NCI-H82 (cell line): ENCODE measurements at places on chromosomes 13 and 19.

DNA sequence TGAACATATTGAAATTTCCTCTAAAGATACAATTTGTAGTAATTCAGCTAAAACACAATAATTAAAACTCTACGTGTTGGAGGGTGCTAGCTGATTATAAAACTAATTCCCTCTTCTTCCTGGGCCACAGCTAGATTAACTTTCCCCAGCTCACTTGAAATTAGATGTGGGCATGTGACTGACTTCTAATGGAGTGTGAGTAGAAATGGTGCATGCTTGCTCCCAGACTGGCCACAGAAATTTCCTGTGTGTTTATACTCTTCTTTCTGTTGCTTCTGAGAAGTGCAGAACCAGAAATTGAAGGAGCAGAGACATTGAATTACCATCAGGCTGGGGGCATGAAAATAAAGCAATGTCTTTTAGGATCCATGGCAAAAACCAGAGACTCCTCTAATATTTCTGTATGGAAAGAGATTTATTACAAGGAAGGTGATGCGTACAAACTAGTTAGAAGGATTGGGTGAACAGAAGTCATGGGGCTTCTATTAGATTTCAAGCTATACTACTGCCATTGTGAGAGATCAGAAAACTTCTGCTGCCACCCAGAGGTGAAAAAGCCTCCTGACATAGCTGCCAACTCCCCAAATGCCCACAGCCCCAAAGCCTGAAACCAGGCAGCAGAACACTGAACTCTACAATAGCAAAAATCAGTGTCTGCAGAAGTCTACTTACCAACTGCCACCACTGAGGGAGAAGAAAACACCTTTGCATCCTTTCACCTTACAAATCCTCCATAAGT, 379.2 kb upstream of the MIR17HG start:
- DNase-seq: peak; percentile 73

DNA sequence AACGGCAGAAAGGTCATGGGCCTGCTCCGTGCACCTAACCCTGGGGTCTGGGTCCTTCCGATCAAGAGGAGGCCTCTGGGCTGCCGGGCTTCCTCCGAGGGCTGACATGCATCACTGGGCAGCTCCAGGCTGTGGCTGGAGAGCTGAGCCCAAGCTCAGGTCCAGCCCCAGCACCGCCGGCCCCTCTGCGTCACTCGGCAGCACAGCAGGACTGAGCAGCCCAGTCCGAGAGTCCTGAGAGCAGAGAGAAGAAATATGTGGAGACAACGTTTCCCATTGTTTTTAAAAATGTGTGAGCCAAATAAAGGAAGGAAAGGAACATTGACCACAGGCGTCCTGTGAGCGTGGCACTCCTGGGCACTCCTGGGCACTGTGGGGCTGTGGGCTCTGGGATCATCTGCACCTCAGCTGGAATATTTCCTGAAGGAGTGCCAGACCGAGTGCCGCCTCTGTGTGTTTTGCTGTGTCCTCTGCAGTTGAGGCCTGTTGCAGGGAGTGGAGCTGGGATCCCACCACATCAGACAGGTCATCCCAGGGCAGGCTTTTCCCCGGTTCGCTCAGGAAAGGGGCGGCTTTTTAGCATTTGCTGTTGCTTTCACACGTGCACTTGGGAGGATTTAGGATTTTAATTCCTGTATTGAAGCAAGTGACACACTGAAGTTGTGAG, 37.8 kb upstream of the TFDP1 start:
- DNase-seq: no peak

DNA sequence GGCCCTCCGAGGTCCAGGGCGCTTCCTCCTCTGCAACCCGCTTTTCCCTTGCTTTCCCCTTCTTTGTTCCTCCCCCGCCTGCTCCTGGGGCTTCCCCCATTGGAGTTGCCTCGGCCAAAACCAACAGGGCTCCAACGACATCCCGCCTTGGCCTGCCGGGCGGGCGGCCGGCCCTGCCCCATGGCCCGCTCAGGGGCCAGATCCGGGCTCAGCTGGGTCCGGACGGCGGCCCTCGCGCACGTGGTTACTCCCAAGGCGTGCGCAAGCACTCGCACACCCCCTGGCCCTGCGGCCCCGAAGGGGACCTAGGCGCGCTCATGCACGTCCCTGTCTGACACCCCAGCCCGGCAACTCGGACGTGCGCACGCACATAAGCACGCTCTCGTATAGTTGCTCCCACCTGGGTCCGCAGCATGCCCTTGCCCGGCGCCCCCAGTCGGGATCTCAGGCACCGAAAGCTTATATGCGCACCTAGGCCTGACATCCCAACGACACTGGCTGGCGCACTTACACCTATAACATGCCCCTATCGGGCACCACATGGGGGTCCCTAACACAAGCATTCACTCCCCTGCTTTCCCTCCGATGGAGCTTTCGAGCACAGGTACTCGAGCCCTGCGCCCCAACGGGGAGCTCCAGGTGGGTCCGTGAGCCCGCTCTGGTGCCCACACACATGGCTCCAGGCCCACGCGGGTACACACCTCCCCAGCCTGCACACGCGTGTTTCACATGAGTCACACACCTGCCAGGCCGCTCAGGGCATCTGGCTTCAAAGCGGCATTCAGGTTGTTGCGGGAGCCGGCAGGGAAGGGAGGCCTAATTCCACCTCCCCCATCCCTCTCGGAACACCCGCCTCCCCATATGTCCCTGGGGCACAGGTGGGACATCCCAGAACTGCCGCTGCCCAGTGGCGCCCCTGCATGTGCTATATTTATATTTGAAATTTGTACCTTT, 15.0 kb downstream of the NFIX start:
- DNase-seq: no peak

DNA sequence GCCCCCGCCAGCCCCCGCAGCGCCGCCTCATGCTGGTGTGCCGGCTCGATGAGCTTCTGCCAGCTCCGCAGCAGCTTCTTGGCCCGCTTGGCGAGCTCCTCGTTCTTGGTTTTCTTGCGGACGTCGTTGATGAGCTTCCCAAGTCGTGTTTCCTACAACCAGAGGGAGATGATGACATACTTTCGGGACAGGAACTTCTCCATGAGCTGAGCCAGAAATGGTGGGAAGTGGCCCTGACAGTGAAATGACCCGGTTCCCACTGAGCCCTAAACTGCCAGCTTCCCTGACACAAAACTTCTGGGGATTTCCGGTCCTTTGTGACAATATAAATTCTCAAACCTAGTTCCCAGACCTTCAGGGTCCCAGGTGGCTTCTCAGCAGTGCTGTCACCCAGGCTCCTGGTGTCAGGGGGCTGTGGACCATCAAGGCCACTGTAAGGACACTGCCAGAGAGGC, 5.3 kb upstream of the SLC35E1 start:
- no peak for DNase-seq

GRCh38 chr19:41998246-41999020, 4.4 kb upstream of the ATP1A3 start:
- peak; percentile 91 for DNase-seq

DNA sequence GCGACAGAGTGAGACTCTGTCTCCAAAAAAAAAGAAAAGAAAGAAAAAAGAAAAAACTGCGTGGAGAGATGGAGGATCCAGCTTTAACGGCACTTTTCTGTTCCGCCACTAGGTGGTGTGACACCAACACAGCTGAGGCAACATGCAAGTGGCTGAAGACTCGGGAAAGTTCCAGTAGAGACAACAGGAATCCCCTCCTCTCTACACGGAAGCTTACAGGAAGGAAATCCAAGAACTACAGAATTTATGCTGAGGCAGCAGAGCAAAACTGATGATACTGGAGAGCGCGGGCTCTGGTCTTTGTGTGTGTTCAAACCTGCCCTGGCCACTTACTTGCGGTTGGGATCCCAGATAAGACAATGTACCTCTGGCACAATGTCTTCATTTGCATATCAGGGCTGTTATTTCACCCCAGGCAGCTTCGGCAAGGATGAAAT, 9.9 kb downstream of the RANBP3 start:
- peak; percentile 65 for DNase-seq

GRCh38 chr13:108409730-108410129, 140.2 kb downstream of the TNFSF13B start:
- no peak for DNase-seq
